ENCODE measurements at places on chromosomes 5 and 9.

GRCh38 chr9:99130069-99130468, 25.2 kb downstream of the TGFBR1 start:
- no peak overlapping the region for H3K27ac ChIP-seq
- H3K27me3 ChIP-seq, result no peaks in the 10 kb centered on the region
- H3K36me3 ChIP-seq, result no peaks in the 10 kb centered on the region

GRCh38 chr9:123093141-123093540, 59.7 kb downstream of the GPR21 start:
- H3K27me3 ChIP-seq, result no peaks in the 10 kb centered on the region
- H3K36me3 ChIP-seq, result peaks cover 28% of the 10 kb centered on the region
- H3K4me3 ChIP-seq, result no peak overlapping the region
- H3K27ac ChIP-seq, result no peak overlapping the region
- H3K4me1 ChIP-seq, result peaks cover 9% of the 10 kb centered on the region

GRCh38 chr9:112285056-112285455, 48.4 kb downstream of the PTBP3 start:
- H3K27me3 ChIP-seq, result no peaks in the 10 kb centered on the region
- H3K4me1 ChIP-seq, result no peaks in the 10 kb centered on the region
- H3K4me3 ChIP-seq, result no peak overlapping the region
- no peak overlapping the region for H3K27ac ChIP-seq

DNA sequence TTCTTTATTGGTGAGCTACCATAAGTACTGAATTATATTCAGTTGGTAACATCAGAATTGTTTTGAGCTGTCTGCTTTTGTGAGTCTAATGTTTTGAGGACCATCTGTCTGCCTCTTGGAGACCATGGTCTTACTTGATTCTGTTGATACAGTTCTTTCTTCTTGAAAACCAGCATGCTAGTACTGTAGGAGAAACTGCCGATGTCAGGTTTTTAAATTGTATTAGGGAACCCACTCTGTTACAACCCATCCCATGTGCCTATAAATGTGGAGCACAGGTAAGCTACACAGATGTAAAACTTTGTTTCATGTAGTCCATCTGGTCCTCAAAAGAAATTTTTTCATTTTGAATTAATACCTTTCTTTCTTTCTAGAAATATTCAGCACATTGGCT, 103.4 kb upstream of the DMRTA1 start:
- no peak overlapping the region for H3K4me3 ChIP-seq
- no peaks in the 10 kb centered on the region for H3K27me3 ChIP-seq
- no peaks in the 10 kb centered on the region for H3K4me1 ChIP-seq

- no peaks in the 10 kb centered on the region for H3K27me3 ChIP-seq
- no peaks in the 10 kb centered on the region for H3K4me1 ChIP-seq
- H3K4me3 ChIP-seq, result no peak overlapping the region
- H3K27ac ChIP-seq, result no peak overlapping the region
These were observed 209.4 kb downstream of the PIK3R1 start for GRCh38 chr5:68424799-68425537.

- DNase-seq, result peak; percentile 83
- no peaks in the 10 kb centered on the region for H3K27me3 ChIP-seq
- no peaks in the 10 kb centered on the region for H3K4me1 ChIP-seq
These were observed 89.9 kb upstream of the GNAQ start for GRCh38 chr9:78121488-78121887.

- no peaks in the 10 kb centered on the region for H3K27me3 ChIP-seq
- H3K27ac ChIP-seq, result no peak overlapping the region
- DNase-seq, result no peak
- H3K36me3 ChIP-seq, result no peaks in the 10 kb centered on the region
- H3K4me1 ChIP-seq, result no peaks in the 10 kb centered on the region
- H3K4me3 ChIP-seq, result no peak overlapping the region
These were observed 104.9 kb downstream of the FEM1C start for GRCh38 chr5:115439639-115440038.

- no peak for DNase-seq
- H3K27ac ChIP-seq, result no peak overlapping the region
- no peaks in the 10 kb centered on the region for H3K36me3 ChIP-seq
- H3K27me3 ChIP-seq, result no peaks in the 10 kb centered on the region
- H3K4me3 ChIP-seq, result no peak overlapping the region
These were observed 60.3 kb downstream of the PHF2 start for GRCh38 chr9:93636667-93637066.

- no peaks in the 10 kb centered on the region for H3K36me3 ChIP-seq
- H3K4me3 ChIP-seq, result no peak overlapping the region
- no peak overlapping the region for H3K27ac ChIP-seq
- peaks cover 32% of the 10 kb centered on the region for H3K4me1 ChIP-seq
These were observed 24.2 kb downstream of the STC2 start for GRCh38 chr5:173303878-173304590.

DNA sequence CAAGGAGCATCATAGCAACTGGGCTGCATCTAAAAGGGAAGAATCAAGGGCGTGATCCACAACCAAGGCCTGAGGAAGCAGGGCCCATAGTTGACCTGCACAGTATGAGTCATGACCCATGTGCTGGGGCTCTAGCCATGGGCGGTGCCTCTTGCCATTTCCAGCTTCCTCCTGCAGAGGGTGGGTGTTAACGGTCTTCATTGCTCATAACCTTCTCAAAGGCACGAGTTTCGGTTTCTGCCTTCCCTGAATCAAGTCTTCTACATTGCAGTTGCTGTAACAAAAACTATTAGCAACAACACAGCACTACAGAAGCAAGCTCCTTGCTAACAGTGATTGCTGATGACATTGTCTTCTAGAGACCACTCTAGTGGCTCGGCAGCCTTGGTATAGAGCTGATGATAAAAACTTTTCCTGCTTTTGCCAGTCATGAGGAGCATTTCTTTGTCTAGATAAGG, 66.9 kb downstream of the CTSL start:
- H3K36me3 ChIP-seq, result no peaks in the 10 kb centered on the region
- H3K27me3 ChIP-seq, result no peaks in the 10 kb centered on the region
- no peak overlapping the region for H3K4me3 ChIP-seq
- no peak overlapping the region for H3K27ac ChIP-seq
- H3K4me1 ChIP-seq, result no peaks in the 10 kb centered on the region

DNA sequence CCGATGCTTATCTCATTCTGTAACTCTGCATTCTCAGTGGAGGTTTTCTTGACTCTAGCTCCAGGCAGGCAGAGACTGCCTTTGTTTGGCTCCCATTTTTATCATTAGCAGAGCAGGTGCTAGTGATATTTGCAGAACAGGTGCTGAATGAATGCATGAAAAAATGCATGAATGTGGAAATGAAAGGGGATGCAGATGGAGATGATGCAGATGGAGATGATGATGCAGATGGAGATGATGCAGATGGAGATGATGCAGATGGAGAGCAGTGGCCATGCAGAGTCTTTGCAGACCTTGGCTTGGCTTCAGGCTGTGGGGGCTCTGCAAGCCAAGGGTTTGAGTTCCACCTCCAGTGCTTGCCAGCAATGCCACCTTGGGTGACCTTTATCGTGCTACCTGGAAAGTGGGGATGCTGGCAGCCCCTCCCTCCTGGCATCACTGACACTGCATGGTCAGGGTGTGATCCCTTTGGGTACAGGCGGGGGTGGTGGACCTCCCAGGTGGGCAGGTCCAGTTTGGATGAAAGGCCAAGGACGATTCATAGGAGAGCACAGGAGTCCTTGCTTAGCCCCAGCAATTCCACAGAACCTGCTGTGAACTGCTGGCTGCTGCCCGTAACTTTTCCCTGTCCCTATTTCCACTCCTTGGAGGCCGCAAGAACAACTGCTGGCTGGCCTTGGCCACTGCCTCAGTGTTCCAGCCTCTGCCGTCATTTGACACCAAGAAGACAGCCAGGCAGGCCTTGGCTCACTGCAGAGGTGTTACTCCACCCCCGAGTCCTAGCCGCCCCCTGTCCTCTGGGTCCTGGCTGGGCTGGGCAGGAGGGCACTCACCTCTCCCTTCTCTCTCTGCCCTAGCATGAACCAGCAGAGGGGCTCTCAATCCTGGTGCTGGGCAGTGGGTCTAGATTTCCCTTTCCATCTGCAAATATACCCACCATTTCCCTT, 33.0 kb downstream of the ERGIC1 start:
- H3K27me3 ChIP-seq, result no peaks in the 10 kb centered on the region
- peaks cover 34% of the 10 kb centered on the region for H3K4me1 ChIP-seq
- peak overlapping the region; percentile 10 for H3K27ac ChIP-seq
- no peak overlapping the region for H3K4me3 ChIP-seq
- no peaks in the 10 kb centered on the region for H3K36me3 ChIP-seq
- no peak for DNase-seq

GRCh38 chr9:134912126-134912840, 5.4 kb downstream of the FCN1 start:
- H3K4me1 ChIP-seq, result no peaks in the 10 kb centered on the region
- H3K27ac ChIP-seq, result no peak overlapping the region
- no peak for DNase-seq
- no peaks in the 10 kb centered on the region for H3K36me3 ChIP-seq

GRCh38 chr9:24044576-24044975, 218.5 kb upstream of the ELAVL2 start:
- H3K27me3 ChIP-seq, result no peaks in the 10 kb centered on the region
- no peak overlapping the region for H3K4me3 ChIP-seq

- DNase-seq, result no peak
- H3K27me3 ChIP-seq, result no peaks in the 10 kb centered on the region
- H3K27ac ChIP-seq, result no peak overlapping the region
- no peak overlapping the region for H3K4me3 ChIP-seq
- peaks cover 4% of the 10 kb centered on the region for H3K4me1 ChIP-seq
These were observed 144.2 kb downstream of the ZCCHC7 start for GRCh38 chr9:37264539-37264938.

GRCh38 chr5:91128604-91129003, 254.5 kb downstream of the ARRDC3 start:
- H3K27ac ChIP-seq, result no peak overlapping the region
- H3K4me3 ChIP-seq, result no peak overlapping the region
- DNase-seq, result no peak
- no peaks in the 10 kb centered on the region for H3K36me3 ChIP-seq
- H3K4me1 ChIP-seq, result no peaks in the 10 kb centered on the region

DNA sequence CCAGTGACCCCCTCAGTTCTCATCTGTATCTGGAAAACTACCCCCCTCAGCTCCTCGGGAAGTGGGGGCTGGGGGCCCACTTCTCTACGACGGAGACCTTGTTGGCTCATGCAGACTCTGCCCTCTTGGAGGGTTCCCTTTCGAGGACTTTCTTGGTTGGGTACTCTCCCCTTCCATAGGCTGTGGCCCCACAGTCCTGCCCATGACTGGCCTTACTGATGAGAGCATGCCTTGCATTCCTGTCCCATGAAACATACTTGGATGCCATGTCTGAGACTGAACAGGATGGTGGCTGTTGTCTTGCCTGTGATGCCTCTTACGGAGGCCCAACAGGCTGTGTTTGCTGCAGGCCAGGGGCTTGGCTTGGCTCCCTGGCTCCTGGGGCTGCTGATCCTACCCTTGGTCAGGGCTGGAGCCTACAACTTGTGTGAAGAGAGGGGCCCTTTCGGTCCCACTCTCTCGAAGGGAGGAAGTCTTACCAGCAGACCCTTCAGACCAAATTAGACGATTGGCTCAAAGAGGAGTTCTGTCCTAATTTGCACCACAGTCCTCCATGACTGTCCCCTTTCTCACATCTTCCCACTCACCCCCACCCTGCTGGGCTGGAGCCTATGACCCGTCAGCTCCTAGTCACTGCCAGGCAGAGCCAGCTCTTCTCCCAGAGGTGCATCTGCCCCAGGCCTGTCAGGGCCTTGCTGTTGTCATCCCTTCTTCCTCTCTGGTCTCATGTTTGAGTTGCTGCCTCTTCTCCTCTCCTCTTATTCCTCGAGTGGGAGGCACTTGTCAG, 109.9 kb downstream of the CACNA1B start:
- DNase-seq, result no peak
- H3K4me3 ChIP-seq, result no peak overlapping the region
- H3K27me3 ChIP-seq, result no peaks in the 10 kb centered on the region
- no peak overlapping the region for H3K27ac ChIP-seq

DNA sequence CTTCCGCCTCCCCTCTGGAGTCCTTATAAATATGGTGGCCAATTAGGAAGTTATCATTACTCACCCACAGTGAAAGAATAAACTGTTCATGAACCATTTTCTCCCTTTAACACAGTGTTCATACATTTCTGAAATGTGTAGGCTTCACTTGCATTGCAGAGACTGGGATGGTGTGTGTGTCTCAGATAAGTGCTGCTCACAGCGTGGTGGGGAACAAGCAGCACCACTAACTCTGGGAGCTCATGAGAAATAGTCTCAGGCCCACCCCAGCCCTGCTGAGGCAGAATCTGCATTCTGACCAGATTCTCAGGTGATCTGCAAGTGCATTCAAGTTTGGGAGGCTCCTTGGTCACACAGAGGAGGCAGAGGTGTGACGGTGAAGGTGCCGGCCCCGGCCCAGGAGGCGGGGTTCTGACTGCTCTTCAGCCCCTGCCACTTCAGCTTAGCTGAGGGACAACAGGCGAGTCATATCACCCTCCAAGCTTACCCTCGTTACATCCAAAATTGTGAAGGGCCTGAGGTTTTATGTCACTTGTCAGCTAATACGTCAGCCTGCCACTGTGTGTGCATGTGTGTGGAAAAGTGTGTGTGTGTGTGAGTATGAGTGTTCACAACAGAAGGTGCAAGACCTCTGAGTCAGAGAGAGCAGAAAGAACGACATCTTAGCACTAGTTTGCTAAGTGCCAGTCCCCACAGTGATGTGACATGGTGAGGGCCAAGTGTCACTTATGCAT, 34.7 kb downstream of the DAP start:
- no peak for DNase-seq
- H3K4me1 ChIP-seq, result no peaks in the 10 kb centered on the region
- no peaks in the 10 kb centered on the region for H3K36me3 ChIP-seq
- no peak overlapping the region for H3K27ac ChIP-seq
- H3K27me3 ChIP-seq, result no peaks in the 10 kb centered on the region

DNA sequence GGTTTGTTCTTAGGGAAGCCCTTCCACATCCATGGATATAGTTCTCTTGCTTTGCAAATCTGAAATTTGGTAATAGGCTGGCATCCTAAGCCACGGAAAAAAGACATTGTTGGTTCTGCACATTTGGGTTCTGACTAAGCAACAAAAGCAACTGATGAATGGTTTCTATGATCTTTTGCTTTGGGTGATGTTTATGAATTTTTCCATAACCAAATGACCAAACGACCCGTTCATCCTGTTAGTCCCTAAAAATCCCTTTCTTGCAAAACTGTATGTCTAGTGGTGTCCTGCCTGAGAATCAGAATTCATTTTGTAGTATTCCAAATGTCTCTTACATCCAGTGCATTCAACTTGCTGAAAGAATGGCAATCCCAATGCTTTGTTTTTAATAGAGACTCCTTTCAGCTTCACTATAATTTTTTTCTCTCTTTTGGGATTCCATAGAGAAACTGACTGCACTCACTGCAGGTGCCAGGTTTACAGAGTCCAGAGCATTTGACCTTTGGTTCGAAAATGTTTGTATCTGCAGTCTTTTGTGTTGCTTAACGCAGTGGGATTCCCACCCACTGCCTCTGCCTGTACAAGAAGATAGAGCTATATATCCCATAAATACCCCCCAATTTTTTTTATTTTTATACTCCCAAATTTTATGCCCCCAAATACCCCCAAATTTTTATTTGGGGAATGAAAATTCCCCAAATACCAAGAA, 4.7 kb downstream of the SPTAN1 start:
- no peak overlapping the region for H3K27ac ChIP-seq
- no peaks in the 10 kb centered on the region for H3K36me3 ChIP-seq
- peaks cover 10% of the 10 kb centered on the region for H3K4me1 ChIP-seq
- no peak for DNase-seq
- no peak overlapping the region for H3K4me3 ChIP-seq

Measured in H1 (cell line).